Kasumi-1 (cell line): ENCODE measurements at places on chromosomes 1 and 21.

DNA sequence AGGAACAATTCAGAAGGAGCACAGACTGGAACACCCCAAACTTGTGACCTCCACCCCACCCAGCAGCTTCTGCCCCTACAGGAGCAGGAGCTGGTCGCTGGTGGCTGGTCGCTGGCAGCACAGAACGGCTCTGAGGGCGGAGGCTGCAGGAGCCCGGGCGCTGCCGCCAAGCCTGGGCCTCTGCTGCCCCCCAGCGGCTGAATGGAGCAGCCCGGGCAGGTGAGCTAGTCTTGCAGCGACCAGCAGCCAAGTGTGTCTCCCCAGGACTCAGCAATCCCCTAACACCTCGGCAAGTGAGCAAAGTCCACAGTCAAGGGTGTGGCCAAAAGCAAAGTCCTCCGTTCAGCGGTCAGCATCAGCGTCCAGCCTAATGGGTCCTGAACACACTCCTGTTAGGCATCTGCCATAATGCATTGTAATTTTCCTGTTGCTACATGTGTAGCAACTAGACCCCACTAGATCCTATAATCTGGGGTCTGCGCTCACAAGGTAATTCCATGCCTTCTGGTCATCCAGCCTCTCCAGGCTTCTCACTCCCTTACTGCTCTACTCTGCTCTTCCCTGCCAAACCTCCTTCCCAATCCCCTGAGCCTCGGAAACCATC is 12.1 kb upstream of the GJB5 start:
- peak; percentile 58 for DNase-seq

GRCh38 chr1:160542303-160542945 is 19.4 kb upstream of the SLAMF6 start:
- DNase-seq = no peak

DNA sequence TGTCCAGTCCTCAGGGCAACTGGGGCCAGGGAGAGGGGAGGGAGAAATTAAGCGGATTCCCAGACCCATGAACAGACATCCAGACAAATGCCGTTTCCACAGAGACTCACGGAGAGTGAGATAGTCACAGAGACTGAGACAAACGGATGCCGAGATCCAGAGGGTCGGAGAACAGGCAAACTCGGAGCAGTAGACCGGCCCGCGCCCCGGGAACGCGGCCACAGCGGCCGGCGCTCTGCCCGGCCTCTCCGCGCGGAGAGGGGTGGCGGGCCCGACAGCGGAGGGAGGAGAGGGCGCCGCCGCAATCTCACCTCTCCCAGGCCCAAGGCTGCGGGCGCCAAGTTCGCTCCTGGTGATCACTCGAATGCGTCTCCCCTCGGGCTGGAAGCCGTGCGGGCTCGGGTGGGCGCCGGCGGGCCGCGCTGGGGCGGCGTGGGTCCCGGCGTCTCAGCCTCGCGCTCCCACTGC is 831 bp upstream of the FOXD2 start:
- DNase-seq = no peak

DNA sequence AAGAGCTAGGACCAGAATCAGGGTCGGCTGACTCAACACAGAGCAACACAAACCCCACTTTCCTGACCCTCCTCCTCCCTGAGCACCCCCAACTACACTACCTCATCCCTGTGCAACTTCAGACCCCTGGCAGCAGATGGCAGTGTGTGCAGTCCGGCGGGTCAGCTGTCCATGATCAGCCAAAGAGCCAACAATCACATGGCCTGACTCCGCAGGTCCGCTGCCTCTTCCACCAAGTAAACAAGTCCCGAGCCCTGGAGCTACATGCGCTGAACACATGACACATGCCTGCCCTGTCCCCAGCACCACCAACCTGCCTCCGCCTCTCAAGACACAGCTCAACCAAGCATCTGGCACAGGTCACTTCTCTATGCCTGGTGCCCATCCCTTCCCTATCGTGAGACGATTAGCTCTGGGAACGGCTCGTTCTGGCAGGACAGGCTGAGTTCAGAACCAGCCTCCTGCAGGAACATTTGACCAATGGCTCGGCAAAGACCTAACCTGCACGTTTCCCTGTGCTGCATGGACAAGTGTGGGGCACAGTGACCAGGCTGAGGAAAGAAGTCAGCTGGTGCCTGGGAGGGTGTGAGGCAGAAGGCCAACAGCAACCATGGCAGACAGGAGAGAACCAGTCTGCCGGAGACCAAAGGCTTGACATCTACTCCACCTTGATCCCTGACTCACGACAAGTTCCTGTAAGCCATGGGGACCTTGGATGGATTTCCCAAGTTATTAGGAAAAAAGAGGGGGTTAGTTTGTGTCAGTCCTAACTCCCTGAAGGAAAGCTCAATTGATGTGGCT is 60.3 kb downstream of the CD46 start:
- no peak for DNase-seq

DNA sequence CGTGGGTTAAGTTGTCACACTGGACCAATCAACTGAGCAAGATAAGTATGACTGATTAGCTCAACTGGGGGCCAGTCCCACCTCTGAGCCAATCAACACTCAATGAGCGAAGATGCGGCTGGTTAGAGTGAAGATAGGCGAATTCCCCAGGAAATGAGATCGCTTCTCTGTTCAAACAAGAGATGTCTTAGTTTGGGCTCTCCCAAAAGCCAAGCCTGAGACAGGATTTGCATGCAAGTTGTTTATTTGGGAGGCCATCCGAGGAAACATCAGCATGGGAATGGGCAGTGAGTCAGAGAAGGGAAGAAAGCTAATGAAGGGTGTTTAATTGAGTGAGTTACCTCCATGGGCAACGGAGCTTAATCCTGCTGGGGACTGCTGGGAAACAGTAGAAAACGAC is 4.9 kb upstream of the GJB5 start:
- DNase-seq = no peak

GRCh38 chr1:179043266-179043665 is 17.6 kb downstream of the FAM20B start:
- no peak for DNase-seq

DNA sequence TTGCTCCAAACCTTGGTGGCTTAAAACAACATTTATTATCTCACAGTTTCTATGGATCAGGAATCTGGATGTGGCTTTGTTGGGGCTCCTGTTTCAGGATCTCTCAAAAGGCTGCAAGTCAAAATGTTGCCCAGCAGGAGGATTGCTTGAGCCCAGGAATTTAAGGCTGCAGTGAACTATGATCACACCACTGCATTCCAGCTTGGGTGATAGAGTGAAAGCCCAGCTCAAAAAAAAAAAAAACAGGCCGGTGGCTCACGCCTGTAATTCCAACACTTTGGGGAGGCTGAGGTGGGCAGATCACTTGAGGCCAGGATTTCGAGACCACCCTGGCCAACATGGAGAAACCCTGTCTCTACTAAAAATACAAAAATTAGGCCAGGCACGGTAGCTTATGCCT is 30.0 kb downstream of the BCAS2 start:
- DNase-seq = no peak

DNA sequence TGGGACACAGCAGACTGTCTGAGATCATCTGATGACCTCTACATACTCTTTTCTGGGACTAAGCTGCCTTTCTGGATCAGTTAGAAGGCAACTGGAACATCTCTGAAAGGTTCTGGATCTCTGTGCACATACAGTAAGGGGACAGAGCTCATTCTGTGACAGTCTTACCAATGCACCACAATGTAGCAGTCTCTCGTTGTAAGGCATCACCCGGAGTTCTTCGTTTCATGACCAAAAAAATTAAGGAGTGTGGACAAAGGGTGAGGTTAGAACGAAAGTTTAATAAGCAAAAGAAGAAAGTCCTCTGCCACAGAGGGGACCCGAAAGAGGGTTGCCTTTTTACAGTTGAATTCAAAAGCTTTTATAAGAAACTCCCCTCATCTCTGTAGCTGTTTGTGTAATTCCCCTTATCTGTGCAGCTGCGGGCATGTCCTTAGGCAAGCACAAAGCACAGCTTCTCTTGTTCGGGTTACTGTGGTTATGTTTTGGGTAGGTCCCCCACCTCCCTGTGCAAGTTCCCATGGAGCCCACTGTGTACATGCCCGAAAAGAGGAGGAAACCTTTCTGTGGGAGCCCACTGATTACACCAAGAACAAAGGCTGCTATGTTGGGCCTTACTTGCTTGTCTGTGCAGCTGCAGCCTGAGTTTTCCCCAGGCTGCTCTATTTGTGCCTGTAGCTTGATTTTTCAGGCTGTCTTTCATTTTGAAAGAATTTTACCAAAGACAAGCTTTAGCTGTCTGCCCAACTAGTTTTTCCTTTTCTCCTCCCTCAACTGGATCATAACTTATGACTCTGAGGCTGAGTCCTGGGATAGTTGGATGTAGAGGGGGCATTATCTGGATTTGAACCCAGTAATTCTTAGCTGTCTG is 53.1 kb upstream of the CACNA1E start:
- no peak for DNase-seq

GRCh38 chr21:14560139-14560538 is 14.0 kb upstream of the SAMSN1 start:
- DNase-seq = no peak

DNA sequence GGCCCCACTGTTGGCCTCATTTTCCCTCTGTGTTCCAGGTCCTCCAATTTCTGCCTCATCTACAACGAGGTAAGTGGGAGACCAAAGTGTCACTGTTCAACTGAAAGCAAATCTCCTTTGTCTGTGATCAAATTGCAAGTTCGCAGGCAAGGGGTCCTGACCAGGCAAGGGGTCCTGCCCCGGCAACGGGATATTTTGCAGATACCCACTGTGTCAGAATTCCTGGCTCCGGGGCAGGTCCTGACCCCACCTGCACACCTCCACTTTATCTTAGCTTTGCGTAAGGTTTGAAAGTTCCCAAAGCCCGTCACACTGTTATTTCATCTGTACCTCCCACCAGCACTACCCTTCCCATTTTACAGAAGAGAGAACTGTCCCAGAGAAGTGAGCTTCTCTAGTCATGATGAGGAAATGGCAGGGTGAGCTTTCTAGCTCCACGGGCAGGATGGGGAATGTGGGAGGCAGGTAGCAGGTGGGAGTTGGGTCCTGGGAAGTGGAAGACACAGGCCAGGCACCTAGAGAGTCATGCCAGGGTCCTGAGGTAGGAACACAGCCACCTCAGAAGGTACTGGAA is 32.0 kb upstream of the CSF1 start:
- DNase-seq = no peak

- DNase-seq = no peak
Observed at GRCh38 chr1:36176106-36176949, 20.4 kb downstream of the MAP7D1 start.

- no peak for DNase-seq
Observed at GRCh38 chr1:186967656-186968394, 139.1 kb downstream of the PLA2G4A start.

GRCh38 chr1:56933606-56934005 is 32.2 kb downstream of the C8B start:
- no peak for DNase-seq

- DNase-seq = peak; percentile 33
Observed at GRCh38 chr1:102588536-102588935, 519.8 kb downstream of the COL11A1 start.
